T-helper 1 cell (primary cell): ENCODE measurements at places on chromosomes 2 and 18.

- peak; percentile 8 for DNase-seq
These were observed 209.9 kb downstream of the TFCP2L1 start for GRCh38 chr2:121075006-121075551.

- no peak for DNase-seq
These were observed 2.1 kb downstream of the TRPM8 start for GRCh38 chr2:233919319-233919718.

DNA sequence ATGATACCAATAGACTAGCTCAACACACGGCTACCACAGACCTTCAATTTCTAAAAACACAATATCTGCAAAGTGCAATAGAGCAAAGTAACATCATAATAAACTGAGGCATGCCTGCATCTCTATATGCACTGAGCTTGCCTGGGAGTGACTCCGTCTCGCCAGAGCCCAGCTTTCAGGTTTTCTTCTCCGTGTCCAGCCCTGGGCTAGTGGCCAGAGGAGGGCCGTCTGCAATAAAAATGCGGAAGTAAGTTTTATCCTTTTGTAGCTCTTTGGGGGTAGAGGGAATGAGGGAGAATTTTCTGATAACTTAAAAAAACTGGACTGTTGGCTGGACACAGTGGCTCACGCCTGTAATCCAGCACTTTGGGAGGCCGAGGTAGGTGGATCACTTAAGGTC, 41.0 kb upstream of the GPR17 start:
- no peak for DNase-seq

DNA sequence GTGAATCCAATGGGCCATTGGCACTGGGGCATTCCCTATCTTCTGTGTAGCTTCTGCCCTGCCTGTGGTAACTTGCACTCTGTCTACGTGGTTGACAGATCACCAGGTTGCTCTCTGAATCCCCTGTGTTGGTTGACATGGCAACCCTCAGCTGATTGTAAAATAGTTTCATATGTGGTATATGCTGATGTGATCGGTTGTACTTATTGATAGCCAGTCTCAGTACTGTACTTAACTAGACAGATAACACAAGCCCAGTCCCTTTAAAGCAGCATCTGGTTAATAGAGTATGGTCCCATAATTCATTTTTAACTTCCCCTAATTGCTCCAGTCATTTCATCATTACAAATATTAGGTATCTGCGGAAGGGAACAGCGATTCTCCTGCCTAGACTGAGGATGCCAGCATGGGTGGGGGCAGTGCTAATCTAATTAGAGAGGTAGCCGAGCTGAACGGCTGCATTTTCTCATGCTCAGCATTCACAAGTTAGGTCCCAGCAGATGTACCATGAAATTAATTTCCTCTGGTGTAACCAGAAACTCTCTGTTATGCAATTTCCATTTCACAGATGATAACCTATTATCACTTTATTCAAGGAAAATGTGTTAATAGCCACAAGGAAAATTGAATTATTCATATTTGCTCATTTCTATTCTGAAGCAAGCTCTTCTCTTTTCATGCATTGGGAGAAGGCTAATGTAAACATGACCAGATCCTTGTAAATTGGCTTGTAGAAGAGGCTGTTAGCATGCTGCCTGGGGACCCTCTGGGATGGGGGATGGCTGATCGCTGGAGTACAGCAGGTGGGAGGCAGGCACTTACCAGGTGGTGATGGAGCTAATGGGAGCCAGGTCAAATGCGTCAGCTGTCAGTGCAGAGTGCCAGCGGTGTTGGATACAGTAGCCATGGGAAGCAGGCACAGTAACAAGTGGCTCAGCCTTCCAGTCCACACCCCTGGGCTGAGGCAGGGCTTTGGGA, 608.3 kb downstream of the GALR1 start:
- DNase-seq = no peak
